CD4-positive, alpha-beta T cell treated with Interleukin-15 for 4 hours (primary cell): ENCODE measurements at places on chromosomes 2 and 18.

DNA sequence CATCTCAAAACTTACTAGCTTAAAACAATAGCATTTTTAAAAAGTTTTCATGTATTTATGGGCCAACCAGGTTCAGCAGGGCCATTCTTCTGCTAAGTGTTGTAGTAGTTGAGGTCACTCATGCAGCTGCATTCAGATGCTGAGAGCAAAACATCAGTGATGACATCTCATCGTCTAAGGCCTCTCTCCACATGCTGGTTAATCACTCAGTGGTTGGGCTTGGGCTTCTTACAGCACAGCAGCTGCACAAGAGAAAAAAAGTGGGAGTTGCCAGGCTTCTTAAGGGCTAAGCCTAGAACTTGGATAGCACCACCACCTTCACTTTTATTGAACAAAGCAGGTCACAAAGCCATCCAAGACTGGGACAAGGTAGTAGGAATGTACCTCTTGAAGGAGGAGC is 190.3 kb downstream of the IRS1 start:
- DNase-seq, result no peak

GRCh38 chr2:47026748-47027534 is 111.3 kb upstream of the MCFD2 start:
- DNase-seq, result no peak

DNA sequence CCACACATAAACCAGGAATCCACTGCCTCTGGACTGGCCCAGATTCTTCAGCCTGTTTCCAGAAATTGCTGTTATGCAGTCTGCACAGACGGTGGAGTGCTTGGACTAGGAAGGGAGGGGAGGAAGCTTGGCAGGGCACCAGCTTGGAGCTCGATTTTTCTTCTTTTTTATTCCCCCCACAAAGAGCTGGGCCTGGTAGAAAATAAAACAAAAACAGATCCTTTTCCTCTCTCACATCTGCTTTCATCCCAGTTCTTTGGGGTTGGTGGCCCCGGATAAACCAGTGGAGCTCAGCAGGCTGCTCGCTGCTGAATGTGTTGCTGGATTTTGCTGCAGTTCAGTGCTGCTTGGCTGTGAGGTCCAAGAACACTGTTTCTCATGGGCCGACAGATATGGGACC is 16.0 kb downstream of the LRRTM1 start:
- DNase-seq, result no peak

DNA sequence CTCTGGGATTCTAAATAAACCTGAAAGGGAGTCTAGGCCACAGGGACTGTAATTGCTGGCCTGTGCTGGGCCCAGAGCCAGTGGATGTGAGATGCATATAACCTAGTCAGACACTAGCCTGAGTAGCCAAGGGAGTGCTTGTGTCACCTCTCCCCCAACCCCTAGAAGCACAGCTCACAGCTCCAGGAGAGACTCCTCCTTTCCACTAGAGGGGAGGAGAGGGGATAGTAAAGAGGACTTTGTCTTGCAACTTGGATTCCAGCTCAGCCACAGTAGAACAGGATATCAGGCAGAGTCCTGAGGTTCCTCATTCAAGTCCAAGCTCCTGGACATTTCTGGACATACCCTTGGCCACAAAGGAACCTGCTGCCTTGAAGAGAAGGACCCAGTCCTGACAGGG is 18.4 kb upstream of the EVA1A start:
- DNase-seq, result no peak

DNA sequence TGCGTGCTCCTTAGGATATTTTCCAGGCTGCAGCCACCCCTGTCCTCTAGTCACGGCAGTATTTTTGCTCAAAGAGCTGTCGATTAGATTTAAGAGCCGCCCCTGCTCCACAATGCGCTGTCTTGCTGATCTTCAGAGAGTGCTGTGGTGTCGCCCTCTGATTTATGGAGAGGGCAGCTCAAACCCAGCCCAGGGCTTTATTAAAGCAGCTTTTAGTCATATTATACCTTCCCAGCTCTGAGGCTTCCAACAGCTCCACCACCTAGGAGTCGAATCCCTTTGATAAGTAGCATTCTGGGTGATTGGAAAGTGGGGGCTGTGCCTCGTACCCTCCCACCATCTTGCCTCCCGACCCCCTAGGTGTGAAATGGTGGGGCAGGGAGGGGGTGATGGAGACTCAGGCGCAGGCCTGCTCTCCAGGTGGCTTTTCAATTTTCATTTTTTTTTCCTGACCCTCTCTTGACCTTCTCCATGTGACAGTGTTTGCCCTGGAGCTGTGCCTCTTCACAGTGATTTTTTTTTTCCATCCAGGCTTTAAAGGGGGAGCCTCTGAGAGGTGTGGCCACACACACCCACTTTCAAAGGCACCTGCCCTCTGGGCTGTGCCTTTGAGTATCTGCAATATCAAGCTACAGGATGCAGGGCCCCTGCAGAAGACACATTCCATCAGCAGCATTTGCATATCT is 53.1 kb upstream of the NRP2 start:
- no peak for DNase-seq
